NCI-H1694 (cell line): ENCODE measurements at places on chromosomes 7 and 10.

GRCh38 chr10:30456266-30456665 is 22.3 kb downstream of the MAP3K8 start:
- DNase-seq: no peak

- DNase-seq: no peak
Measured at GRCh38 chr10:3526727-3527501, 258.1 kb downstream of the KLF6 start.

DNA sequence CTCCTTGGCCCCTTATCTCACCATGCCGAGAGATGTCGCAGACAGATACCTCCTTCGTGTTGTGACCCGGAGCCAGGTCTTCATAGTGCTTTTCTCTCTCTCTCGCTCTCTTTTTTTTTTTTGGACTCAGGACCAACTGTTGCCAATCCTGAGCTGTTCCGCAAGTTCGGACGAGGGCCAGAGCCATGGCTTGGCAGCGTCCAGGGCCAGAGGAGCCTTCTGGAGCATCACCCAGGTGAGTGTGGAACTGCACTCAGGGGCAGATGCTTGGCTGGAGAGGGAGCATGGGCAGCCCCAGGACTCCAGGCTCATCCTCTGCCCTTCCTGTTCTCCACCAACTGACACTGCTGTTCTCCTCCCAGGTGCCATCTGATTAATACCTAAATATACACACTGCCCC is 7.8 kb downstream of the ZNF862 start:
- no peak for DNase-seq

GRCh38 chr7:39686261-39686924 is 63.0 kb downstream of the RALA start:
- DNase-seq: no peak

- DNase-seq: no peak
Measured at GRCh38 chr7:36651404-36651803, 72.9 kb downstream of the AOAH start.
